ENCODE measurements at places on chromosomes 4 and X.

DNA sequence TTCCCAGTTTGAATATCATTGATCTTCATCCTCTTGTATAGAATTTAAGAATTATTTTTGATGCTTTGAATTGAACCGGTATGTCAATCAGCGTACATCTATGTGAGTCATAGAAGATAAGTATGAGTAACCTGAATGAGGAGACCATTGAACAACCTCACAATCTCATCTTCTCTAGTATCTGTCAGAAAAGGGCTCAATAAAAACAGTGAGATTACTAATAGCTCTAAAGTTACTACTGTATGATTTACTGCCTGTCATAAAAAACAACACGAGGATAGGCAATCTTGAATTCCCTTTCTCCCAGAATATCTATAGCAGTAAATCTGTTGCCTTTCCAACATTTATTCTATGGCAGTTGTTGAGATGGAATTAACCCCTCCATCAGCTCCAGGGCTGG lies 36.1 kb downstream of the PHOX2B start:
- DNase-seq: no peak

GRCh38 chr4:165905405-165906027 lies 32.5 kb downstream of the TLL1 start:
- DNase-seq: no peak

- DNase-seq: peak; percentile 79
Measured at GRCh38 chrX:48025561-48025960, 18.8 kb downstream of the SPACA5 start.

DNA sequence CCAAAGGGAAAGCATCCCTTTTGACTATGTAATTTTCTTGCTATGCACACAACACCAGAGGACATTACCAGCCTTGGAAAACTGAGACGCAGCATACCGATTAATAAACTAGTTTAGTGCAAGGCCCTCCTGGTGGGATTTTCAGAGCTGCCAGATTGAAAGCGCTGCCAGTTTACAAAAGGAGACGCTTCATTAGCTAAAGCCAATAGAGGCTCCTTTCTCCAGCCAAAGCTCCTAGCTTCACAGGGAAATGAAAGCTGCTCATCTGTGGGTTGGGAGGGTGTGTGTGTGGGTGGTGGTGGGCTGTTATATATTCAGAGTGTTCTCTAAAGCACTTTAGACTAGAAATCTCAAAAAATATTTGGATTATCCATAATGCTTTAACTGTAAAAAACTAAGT lies 32.4 kb downstream of the SPANXN4 start:
- no peak for DNase-seq

- no peak for DNase-seq
Measured at GRCh38 chrX:96147681-96148080, 537.0 kb upstream of the DIAPH2 start.

DNA sequence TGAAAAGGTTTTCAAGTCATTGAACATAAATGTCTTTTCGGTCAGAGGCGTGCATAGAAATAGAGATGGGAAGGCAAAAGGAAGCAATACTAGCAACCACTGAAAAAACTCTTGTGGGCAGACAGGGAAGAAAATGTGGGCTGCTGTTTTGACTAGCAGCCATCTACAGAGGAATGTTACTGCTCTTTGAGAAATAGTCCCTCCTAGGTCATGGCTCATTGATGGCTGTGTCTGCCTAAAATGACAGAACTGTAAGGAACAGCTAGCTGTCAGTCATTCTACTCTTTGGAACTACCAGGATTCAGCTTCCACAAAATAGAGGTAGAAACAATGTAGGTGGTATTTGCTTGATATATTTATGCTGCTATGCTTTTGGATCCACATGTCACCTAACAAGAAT lies 26.9 kb upstream of the TMPRSS11B start:
- DNase-seq: no peak

Measured in NB4 (cell line).